Dermis microvascular lymphatic vessel endothelial cell (primary cell): ENCODE measurements at places on chromosomes 5 and 9.

DNA sequence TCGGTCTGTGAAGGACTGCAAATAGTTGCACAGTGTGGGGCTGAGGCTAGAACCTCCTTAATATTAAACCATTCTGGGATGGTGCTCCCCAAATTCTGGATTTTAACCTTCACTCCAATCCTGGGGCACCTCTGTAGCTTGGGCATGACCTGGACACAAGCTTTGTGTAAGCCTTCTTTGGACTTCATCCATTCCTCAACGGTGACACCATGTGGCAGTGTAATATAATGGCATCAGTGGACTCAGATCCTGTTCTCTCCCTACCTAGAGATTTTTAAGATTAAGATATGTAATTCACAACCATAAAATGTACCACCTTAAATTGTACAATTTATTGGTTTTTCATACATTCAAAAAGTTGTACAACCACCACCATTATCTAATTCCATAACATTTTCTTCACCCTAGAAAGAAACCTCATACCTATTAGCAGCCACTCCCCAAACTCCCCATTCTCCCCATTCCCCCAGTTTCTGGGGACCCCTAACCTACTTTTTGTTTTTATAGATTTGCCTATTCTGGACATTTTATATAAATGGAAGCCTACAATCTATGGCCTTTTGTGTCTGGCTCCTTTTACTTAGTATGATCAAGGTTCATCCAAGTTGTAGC is 4.8 kb upstream of the PLGRKT start:
- peak; percentile 77 for DNase-seq

DNA sequence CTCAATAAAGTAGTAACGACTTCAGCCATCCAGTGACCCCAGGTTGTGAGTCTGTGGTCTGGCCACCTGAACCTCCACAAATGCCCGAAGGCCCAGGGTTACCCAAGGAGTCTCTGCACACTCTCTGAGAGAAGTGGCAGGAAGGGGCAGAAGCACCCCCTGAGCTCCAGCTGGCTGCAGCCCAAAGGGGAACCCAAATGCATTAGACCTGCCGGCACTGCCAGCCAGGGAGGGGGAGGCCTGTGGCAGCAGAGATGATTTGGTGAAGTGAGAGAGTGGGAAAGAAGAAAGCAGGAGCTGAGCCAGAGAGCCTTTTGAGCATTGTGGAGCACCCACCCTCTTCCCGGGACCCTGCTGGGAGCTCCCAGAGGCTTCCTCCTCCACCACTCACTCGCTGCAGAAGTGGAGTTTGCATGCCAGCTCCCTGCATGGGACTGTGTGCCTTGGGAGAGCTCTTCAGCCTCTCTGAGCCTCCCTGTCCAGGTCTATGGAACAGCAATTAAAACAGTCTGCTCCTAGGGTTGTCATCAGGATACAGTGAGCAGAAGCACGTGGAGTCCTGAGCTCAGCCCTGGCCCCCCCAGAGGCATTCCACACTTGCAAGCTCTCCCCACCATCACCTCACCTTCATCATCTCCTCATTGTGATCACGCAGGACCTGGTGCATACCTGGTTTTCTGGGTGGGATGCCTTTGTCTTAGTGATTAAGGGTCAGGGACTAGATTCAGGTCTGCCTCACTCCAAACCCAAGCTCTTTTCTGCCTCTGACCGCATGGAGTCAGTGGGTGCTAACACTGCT is 13.8 kb upstream of the ANGPTL2 start:
- no peak for DNase-seq

DNA sequence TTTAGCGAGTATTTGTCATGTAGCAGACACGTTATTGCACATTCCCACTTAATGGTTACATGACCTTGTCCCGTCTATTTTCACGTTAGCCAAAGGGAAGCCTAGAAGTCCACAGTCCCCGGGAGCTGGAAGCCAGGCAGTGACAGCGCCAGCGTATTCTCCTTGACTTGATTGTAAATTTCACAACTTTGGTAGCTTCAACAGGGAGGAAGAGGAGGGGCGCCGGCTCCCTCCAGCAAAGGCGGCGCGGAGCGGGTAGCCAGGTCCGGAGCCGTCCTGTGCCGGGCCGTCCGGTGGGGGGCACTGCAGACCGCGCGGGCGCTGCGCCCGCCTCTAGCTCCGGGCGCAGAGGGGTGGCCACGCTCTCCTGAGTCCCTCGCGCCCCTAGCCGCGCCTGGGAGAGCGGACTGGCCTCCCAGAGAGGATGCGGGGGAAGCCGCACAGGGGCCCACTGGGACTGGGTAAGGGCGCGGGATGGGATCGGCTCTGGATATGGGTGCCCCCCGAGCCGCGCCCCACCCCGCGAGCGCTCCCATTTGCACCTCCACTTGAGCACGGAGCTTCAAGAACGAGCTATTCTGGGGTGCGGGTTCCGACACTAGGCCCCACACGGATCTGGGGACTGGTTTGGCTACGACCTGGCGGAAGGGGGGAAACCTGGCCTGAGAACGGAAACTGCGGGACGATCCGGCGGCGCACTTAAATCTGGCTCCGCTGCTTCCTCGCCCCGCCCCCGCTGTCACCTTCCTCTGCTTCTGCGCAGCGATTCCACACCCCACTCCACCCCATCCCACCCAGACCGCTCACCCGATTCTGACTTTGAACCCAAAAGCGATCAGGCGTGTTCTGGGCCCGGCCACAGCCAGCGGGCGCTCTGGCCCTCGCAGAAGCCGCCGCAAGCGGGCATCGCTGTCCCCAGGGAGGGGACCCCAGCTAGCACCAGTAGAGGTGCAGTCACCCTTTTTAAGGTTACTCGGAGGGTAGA is 23.8 kb downstream of the KLF4 start:
- DNase-seq: peak; percentile 59

DNA sequence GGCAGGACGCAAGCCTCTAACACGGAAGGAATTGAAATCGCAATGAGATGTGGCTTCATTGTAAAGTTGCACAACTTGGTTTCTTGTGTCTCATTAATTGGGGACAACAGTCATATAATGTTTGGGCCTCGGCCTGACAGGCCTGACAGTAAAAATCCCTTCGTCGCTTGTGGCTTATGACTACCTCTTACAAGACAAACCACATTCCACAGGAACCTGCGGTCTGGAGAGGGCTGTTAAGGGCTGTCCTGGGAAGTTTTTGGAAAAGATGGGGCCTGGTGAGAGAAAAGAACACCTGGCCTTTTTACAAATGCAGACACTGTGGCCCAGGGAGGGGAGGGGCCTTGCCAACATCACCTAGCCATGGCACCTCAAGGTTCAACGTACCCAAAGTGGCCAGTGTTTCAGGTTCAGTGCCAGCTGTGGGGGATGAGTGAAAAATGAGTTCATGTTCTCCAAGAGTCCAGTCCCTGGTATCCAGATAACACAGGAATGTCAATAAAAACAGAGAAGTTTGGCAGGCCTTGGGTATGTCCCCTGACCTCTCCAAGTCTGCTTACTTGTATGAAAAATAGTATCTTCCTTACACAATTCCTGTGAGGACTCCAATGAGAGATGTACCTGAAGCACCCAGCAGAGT is 22.2 kb downstream of the SHB start:
- peak; percentile 47 for DNase-seq

DNA sequence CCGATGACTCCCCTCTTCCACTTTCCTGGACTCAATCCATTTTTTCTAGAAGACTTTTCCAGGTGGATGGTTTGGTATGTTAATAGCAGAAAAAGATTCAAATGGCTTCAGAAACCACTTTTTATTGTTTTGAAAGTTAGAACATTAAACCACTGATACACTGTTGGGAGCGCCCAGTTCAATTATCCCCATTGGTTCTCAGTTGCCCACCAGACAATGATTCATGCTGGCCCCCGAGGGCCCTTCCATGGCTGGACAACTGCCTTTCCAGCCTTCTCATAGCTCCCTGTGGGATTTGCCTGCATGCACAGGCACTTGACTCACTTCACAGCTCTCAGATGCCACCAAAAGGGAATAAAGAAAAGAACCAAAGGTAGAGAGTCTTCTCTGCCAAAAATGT is 21.3 kb upstream of the ANKRD34B start:
- no peak for DNase-seq

DNA sequence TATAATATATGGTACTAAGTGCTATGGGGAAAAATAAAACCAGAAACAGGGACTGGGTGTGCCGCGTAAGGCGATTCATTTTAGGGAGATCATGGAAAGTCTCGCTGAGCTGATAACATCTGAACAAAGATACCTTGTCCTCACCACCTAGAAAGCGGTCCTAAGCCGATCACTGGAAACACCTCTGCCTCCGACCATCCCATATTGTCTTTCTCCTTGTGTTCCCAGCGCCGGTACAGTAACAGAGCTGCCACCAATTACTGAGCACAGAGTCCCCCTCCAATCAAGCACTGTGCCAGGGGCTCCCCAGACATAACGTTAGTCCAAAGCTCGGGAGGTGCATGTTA is 704 bp downstream of the CCDC112 start:
- no peak for DNase-seq

- no peak for DNase-seq
Observed at GRCh38 chr9:98092613-98092931, 26.4 kb downstream of the TRIM14 start.

- no peak for DNase-seq
Observed at GRCh38 chr5:80139466-80139972, 104.4 kb downstream of the THBS4 start.

DNA sequence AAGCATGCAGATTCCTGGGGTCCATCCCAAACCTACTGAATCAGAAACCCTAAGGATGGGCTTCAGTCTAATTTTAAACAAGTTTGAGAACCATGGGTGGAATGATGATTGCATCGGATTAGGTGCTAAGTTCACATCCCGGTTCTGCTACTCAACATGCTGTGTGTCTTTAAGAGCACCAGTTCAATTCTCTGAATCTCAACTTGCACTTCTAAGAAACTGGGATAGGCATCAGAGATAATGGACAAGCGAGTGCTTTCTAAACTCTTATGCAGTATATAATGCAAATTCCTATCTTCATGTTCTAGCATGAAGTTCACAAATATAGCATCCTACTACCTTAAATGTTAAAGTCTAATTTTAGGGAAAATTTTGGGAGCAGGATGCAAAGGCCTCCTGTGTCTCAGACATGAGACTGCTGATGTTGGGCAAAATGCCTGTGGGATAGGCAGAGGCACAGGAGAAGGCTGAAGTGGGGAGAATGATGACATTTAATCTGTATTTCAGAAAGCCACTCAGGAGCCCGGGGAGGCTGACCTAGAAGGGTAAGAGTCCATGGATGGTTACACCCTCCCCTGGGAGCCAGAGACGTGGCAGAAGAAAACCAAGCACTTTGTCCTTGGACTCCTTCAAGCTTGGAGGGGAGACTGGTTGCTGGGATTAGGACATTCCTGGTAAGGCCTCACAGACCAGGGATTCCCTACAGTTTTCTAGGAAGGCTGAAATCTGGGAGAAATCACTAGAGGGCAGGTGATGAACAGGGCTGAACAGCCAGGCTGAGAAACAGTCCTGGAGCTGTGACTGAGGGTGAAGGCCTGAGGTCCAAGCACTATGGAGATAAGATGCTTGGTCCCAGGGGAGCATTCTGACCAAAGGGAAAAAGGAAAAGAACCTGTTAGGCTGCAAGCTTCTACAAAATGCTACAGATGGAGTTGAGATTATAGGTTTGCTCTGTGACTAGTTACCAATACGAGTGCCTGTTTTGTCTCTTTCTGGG is 311.9 kb upstream of the PANK3 start:
- DNase-seq: no peak

DNA sequence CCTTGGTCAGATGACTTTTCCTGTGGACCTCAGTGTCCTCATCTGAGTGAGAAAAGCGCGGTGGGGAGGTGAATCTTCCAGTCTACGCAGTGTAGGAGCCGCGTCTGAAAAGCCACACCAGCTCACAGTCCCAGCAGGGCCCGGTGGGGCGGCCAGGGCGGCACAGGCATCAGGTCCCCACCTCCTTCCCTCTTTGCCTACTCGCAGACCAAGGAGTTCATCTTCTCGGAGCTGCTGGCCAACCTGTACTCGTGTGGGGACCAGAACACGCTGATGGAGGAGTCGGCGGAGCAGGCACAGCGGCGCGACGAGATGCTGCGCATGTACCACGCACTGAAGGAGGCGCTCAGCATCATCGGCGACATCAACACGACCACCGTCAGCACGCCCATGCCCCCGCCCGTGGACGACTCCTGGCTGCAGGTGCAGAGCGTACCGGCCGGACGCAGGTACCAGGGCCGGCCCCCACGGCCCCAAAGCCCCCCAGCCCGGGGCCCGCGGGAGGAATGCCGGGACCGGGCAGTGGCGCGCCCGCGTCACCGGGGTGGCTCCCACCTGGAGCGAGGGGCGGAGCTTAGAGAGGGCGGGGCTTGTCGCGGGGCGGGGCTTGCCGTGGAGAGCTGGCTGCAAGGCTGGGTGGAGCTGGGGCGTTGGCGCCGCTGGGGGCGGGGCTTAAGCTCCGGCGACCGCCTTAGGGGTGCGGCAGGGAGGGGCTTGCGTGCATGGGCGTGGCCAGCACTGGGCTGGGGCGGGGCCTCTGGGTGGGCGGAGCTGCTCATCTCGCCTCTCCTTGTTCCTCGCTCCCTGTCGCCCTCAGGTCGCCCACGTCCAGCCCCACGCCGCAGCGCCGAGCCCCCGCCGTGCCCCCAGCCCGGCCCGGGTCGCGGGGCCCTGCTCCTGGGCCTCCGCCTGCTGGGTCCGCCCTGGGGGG is 25.6 kb downstream of the GOLGA2 start:
- DNase-seq: peak; percentile 89

GRCh38 chr5:14171046-14171445 is 27.9 kb downstream of the TRIO start:
- DNase-seq: no peak

- DNase-seq: no peak
Observed at GRCh38 chr5:22044229-22044628, 808.9 kb downstream of the CDH12 start.

GRCh38 chr9:19788614-19789271 is at the start of gene SLC24A2:
SLC24A2 (minus strand) TSS chr9:19789037.
- no peak for DNase-seq

DNA sequence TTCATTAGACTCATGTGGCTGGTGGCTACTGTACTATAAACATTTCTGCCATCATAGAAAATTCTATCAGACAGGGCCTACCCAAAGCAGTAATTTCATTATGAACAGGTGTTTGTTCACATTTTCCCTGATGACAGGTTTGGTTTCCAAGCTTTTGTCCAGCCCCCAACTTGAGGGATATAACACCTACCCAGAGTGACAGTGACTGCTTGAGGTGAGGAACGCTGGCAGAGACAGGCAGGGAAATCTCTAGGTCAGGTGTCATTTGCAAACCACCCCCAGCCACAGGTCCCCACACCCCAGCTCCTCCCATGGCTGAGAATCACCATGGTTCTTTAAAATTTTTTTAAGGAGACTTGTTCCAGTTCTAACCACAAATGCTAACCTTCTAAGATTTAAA is 25.5 kb downstream of the GOLM1 start:
- no peak for DNase-seq

GRCh38 chr5:95241635-95242034 is 43.3 kb downstream of the MCTP1 start:
- DNase-seq: peak; percentile 50
